ENCODE measurements at places on chromosomes 6 and 20.

GRCh38 chr6:150598858-150599198 is 857 bp upstream of the PLEKHG1 start:
- no peaks in the 10 kb centered on the region for H3K36me3 ChIP-seq
- no peak for DNase-seq

DNA sequence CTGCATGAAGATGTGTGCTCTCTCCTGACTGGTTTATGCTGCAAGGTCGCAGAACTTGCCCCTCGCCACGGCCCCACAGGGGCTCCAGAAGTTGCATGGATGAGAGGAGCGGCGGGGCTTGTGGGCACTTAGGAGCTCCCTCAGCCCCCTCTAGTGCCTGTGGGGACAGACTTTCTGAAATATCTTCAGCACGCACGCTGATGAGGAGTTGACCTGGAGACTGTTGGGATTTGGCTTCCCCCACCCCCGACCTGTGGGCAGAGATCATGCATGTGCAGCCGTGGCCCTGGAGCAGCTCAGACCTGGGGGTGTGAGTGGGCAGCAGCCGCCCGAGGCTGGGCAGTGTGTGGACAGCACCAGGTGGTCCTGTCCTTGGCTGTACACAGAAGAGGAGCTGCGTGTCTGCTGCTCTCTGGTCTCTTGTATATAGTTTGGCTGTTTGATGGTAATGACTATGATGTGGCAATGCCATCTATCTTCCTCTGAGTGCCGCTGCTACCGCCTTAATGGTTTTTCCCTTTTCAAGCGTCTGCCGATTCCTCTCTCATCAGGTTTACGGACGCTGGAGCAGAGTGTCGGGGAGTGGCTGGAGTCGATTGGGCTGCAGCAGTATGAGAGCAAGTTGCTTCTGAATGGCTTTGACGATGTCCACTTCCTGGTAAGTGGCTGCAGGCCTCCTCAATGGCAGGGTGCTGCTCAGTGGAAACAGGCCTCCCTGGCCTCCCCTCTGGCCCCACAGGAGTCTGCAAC is 81.4 kb downstream of the TCP11 start:
- H3K36me3 ChIP-seq = no peaks in the 10 kb centered on the region
- no peak for DNase-seq

- H3K4me1 ChIP-seq = no peaks in the 10 kb centered on the region
- no peak overlapping the region for H3K4me3 ChIP-seq
- H3K36me3 ChIP-seq = no peaks in the 10 kb centered on the region
- no peaks in the 10 kb centered on the region for H3K27me3 ChIP-seq
- no peak overlapping the region for H3K27ac ChIP-seq
- DNase-seq = no peak
Observed at GRCh38 chr6:29861521-29862255, 34.1 kb downstream of the HLA-G start.

DNA sequence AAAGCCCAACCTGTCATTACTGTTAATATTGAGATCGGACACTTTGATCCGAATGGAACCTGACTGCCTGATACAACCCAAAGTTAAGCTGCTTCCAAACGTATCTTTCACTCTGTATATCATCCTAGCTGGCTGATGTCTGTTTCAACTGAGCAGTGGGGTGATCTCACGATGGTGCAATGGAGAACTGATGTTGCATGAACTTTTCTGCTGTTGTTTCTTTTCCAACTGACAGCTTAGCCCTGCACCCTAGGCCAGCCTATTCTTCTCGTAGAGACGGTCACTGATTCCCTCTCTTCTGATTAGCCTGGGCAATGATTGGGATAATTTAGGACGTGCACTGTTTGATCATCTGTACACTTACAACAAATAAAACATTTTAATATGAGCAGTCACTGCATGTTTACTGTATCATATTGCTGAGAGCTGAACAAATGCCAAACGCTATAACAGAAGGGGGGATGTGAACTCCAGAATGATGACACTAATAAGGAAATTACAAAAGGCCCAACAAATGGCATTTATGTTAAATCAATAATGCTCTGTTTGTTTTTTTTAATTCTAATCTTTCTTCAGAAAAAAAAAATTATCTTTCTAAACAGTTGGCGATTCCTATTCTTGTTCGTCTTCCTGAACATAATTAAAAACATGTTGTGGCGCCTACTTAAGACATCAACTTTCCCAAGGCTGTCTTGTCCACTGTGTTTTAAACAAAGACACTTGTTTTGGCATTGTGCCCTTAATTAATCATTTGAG is 184.8 kb downstream of the ZNF217 start:
- H3K4me3 ChIP-seq = no peak overlapping the region
- no peaks in the 10 kb centered on the region for H3K36me3 ChIP-seq
- no peaks in the 10 kb centered on the region for H3K4me1 ChIP-seq
- no peak overlapping the region for H3K27ac ChIP-seq

- no peaks in the 10 kb centered on the region for H3K4me1 ChIP-seq
- H3K27me3 ChIP-seq = no peaks in the 10 kb centered on the region
- peak; percentile 58 for DNase-seq
Observed at GRCh38 chr6:89970609-89971337, 76.5 kb downstream of the GJA10 start.

GRCh38 chr20:17766226-17766625 is 66.5 kb downstream of the BANF2 start:
- H3K36me3 ChIP-seq = no peaks in the 10 kb centered on the region
- no peaks in the 10 kb centered on the region for H3K4me1 ChIP-seq
- no peak overlapping the region for H3K4me3 ChIP-seq
- no peak for DNase-seq
- H3K27ac ChIP-seq = no peak overlapping the region
